ENCODE measurements at places on chromosomes 3 and 15.

GRCh38 chr3:108959017-108959416 lies 5.3 kb upstream of the GUCA1C start:
- DNase-seq, result no peak

GRCh38 chr3:12656193-12656592 lies 7.7 kb downstream of the RAF1 start:
- no peak for DNase-seq

DNA sequence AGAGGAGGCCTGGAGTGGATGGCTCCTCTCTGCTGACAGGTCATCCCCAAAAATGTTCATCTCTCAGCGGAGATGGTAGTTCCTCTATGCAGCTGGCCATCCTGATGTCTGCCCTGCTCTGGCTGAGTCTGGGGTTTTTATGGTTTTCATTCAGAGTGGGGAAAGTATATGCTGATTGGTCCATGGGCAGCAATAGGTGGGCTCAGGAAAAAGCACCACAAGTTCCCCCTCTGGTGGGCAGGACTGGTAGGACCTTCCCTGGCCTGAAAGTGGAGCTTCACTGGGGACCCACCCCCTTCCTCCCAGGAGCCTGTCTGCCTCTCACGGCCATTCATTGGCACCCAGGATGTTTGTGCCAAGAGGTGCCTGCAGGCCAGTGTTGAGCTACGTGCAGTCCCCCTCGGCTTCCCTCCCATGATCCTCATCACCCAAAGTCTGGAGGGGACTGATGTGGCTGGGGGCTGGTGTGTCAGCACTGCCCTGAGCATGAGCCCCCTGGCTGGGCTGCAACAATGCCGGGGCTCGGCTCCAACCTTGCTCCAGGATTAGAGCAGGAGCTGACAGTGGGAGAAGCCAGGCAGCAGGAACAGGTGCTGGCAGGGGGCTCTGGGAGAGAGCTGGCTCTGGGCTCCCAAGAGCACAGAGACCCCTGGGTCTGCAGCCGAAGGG lies 13.1 kb upstream of the BLOC1S6 start:
- peak; percentile 18 for DNase-seq

- no peak for DNase-seq
These were observed 14.0 kb upstream of the DUT start for GRCh38 chr15:48317221-48317620.

DNA sequence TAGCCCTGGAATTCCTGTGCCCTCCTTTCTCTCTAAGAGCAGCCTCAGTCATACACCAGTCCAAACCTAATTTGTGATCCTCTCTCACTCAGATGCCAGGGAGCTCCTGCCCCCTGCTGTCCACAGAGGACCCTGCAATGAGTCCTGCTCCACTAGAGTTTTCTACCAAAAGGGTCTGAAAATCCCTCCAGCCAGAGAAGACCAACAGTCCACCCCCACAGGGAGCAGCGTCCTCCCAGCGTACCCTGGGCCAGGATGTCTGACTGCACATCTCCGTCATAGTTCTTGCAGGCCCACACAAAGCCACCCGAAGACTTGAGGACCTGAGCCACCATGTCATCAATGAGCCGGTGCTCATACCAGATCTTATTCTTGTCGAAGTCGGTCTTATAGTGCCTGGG lies 15.4 kb downstream of the IDH2 start:
- peak; percentile 29 for DNase-seq

GRCh38 chr3:126523745-126524428 lies at the start of gene CHST13:
TSS of gene CHST13 (plus strand) at chr3:126524155. CDS start at chr3:126524333, 178 bp downstream.
- no peak for DNase-seq

GRCh38 chr15:92448370-92448769 lies 54.7 kb downstream of the ST8SIA2 start:
- no peak for DNase-seq

DNA sequence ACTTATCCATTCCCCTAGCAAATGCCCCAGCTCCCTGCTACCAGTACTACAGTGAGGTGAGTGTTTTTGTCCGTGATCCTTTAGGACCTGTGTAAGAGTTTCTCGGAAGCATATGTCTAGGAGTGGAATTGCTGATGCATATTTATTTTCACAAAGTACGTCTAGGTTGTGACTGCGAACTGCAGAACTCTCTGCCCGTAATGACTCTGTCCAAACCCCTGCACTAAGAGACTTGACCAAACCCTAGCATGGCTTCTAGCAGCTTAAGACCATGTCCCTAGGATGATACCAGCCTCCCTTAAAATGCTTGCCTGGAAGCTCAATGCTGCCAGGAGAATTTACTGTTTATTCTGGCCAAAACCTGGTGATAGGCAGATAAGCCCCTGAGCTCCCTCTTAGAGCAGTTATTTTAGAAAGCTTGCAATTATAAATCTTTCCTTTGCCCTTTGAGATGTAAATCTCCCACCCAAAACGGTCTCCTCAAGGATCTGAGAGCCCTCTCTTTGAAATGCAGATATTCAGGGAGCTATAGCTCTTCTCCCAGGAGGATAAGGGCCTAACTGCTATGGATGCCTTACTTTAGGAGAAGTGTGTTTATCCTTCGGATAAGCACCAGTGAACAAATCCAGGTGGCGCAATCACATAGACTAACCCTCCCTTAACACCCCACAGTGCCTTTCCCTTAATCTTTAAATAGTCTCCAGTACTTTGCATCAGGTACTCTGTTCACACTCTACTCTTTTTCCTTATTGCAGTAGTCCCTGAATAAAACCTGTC lies 14.7 kb upstream of the CA12 start:
- DNase-seq, result no peak

GRCh38 chr3:195613468-195614069 lies 29.8 kb upstream of the APOD start:
- no peak for DNase-seq

DNA sequence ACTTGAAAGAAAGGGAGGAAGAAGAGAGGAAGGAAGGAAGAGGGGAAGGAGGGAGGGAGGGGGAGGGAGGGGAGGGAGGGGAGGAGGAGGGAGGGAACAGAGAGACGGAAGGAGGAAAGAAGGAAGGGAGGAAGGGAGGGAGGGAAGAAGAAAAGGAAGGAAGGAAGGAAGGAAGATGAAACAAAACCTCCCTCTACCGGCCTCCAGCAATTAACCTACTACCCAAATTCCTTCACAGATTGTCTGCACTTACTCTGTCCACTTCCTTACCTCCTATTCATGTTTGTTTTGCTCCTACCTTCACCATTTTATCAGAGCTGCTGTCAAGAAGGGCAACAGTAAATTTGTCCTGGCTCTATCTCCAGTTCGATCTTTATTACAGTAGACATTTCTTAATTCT lies 44.6 kb upstream of the BCL6 start:
- DNase-seq, result no peak

GRCh38 chr3:192870822-192871221 lies 46.8 kb downstream of the MB21D2 start:
- no peak for DNase-seq

DNA sequence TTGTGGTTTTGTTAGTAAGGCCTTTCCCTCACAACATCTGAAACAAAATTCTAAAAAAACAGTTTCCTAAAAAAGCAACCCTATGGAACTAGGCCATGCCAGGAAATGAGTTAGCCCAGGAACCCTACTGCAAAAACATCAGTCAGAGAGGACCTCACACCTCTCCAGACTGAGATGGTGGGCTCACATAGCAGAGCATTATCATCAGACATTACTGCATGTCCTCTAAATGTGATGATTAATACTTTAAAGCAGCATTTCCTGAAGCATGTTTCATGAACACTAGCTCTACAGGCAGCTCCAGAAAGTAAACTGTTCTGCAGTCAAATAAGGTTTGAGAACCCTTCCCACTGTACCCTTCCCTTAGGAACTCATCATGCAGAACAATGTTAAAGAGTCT lies 232.3 kb upstream of the MRPL3 start:
- DNase-seq, result no peak

DNA sequence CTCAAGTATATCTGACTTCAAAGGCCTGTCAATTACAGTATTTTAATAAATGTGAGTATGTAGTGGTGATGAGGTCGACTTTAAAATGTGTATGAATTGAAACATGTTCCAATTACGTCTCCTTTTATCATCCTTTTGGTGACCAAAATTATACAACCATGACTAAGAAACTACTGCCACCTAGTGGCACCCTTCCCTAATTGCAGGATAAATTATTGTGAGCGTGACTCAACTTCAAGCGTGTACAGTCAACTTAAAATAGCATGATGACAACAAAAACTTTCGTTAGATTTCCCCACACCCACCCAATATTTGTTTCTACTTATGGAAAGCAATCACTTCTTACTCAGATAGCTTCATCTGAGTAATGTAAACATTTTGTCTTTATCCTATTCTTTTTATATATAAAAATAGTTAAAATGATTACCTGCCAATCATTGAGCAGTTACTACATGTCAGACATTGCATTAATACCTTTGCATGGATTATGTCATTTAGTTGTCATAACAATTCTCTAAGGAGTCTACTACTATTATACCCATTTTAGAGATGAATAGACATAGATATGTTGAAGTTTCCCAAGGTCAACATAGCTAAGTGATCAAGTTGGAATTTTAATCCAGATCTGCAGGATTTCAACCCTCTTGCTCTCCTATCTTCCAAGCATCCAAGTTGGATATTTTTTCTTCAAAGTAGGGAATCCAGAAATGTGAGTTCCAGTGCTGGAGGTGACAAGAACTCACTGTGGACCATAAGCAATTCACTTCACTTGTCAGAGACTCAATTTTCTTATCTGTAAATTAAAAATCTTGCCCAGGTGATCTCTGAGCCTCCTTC lies 106.0 kb downstream of the MEX3B start:
- peak; percentile 42 for DNase-seq

- DNase-seq, result no peak
These were observed 6.0 kb upstream of the LIPH start for GRCh38 chr3:185558395-185558794.

GRCh38 chr15:53307952-53308624 lies 451.4 kb downstream of the WDR72 start:
- no peak for DNase-seq

- DNase-seq, result no peak
These were observed 79.8 kb downstream of the AGBL1 start for GRCh38 chr15:86159468-86159867.

DNA sequence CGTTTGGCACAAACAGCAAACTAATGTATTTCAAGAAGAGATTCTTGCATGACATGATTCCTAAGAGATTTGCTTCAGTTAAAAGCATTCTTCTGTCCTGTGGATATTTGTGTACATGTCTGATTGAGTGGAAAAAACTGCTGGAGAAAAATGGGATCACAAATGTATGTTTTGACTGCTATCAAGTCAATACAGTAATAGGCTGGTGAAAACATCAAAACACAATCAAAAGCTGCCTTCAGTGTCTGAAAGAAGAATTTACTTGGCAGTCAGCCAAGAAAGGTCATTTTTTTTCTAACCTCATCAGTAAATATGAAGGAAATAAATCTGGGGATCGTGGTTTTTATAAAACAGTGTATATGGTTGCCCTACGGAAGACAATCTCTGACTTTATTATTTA lies 1214.8 kb downstream of the NSUN3 start:
- no peak for DNase-seq

- DNase-seq, result no peak
These were observed 132.4 kb downstream of the IQCH start for GRCh38 chr15:67386947-67387346.

GRCh38 chr15:47188758-47189507 lies 528.4 kb upstream of the SEMA6D start:
- DNase-seq, result no peak

DNA sequence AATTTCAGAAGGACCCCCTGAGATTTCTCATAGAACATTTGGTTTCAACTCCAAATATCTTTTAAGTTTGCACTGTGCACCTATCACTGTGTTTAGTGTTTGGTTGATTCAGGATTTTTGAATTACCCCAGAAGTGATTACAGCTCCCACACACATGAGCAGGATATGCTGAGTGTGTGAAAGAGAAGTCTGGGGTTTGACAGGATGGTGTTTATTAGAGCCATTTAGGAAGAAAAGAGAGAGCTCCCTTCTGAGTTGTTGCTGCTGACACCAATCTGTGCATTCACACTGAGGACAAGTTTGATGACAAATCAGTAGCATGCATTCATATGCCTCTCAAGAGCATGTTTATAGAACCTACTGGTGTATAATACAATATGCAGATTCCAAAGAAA lies 118.1 kb downstream of the RPL22L1 start:
- DNase-seq, result no peak

- DNase-seq, result no peak
These were observed 74.1 kb upstream of the RNF7 start for GRCh38 chr3:141663993-141664392.

DNA sequence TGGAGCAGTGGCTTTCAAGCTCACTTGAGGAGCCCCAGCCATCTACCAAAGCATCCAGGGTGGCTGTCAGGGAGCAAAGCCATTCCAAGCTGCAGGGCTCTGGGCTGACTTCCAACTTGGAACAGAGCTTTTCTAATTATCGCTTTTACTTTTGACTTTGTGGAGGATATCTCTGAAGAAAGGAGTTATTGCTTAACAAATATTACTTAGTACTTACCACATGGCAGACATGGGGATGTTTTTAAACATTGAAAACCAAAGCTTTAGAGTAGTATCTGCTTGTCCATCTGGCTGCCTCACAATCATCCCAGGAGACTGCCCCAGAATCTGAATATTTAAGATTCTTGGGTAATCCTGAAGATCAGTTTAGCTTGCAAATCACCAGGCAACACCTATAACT lies 8.9 kb downstream of the TAGLN3 start:
- DNase-seq, result no peak

DNA sequence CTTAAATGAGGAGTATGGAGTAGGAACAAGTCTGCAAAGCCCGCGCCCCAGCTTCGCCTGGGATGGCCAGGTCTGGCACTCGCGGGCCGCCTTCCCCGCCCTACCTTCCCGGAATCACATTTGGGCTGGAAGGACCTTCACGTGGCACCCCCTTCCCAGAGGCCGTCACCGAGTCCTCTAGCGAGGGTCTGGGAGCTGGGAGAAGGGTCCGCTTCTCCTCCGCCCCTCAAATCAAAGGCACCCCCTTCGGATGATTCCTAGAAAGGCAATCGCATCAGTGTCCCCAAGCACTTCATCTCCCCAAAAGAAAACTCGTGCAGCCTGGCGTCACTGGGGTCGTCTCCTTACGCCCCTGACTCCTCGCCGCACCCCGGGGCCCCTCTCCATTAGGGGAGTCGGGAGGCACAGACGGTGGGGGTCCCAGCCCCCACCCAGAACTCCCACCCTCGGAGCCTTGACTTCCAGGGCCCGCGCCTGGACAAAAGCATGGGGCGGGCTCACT lies 380 bp downstream of the MYLK start:
- DNase-seq, result no peak

DNA sequence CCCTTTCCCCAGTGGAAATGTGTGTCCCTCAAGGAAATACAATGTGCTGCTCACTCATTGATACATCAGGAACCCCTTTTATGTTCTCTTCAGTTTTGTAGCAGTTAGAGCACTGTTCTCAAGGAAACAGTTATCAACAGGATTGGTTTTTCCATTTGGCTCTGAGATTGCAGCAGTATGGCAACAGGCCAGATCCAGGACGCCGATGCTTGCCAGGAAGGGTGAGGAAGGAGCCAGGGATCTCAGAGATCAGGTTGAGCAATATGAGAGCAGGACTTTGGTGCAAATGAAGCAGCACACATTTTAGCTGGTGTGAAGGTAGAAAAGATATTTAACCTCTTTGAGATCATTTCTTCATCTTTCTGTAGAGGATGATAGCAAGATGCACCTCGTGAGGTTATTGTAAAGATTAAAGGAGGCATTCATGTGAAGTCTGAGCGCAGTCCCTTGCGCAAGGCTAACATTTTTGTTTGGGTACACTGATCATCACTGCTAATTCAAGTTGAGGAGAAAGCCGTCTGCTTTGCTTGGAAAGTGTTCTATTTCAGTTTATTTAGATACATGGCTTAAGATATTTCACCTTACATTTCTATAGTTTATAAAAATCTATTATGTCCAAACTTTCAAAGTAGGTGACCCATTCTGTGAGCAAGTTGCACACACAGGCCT lies 68.5 kb downstream of the KCNH8 start:
- no peak for DNase-seq
